ENCODE measurements at places on chromosomes 3 and 15. TPM values are rescaled to one million over a fixed set of nuclear protein-coding genes. Genes with fewer than 3 reads are reported as not detected.

Gene RFX7
- 41.2 TPM for total RNA-seq

Gene FGD5
- total RNA-seq: 0.79 TPM

Gene FSIP1
- 0.25 TPM for total RNA-seq

Gene ZIC1
- total RNA-seq: not detected

Gene GRAMD2A
- total RNA-seq: not detected

Gene LSG1
- 50.5 TPM for total RNA-seq

Gene OSBPL10
- total RNA-seq: 1.8 TPM

Gene MTMR10
- total RNA-seq: 36.5 TPM

All from CD4-positive, CD25-positive, alpha-beta regulatory T cell (primary cell).